ENCODE measurements at places on chromosomes 1 and 21. TPM values are rescaled to one million over a fixed set of nuclear protein-coding genes. Genes with fewer than 3 reads are reported as not detected.

DNA sequence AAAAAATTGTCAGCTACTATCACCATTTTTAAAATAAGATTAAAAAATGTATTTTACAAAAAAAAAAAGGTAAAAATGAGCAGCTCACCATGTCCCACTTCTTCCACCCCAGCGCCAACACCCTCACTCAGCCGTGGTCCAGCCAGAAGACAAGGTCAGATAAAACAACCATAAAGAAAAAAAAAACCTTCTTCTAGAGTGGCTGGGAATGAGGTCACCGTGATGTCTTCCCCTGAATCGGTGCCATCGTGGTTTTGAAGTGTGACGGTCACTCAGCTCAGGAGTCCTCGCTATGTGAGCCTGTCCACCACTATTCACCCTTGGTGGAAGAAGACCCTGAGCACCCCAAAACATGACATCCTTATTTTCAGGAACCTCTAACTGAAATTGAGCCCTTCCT, 38.1 kb downstream of the B3GALT5 start:
- no peak for DNase-seq
- H3K4me1 ChIP-seq, result peaks cover 11% of the 10 kb centered on the region
- H3K27me3 ChIP-seq, result no peaks in the 10 kb centered on the region
- H3K36me3 ChIP-seq, result peaks cover 27% of the 10 kb centered on the region
- no peak overlapping the region for H3K4me3 ChIP-seq
- H3K27ac ChIP-seq, result peak overlapping the region; percentile 72

GRCh38 chr1:9589144-9589718, 520 bp downstream of the TMEM201 start:
- no peaks in the 10 kb centered on the region for H3K36me3 ChIP-seq
- H3K4me1 ChIP-seq, result peaks cover 30% of the 10 kb centered on the region
- H3K27ac ChIP-seq, result peak overlapping the region; percentile 58
- DNase-seq, result peak; percentile 69
- H3K27me3 ChIP-seq, result no peaks in the 10 kb centered on the region

DNA sequence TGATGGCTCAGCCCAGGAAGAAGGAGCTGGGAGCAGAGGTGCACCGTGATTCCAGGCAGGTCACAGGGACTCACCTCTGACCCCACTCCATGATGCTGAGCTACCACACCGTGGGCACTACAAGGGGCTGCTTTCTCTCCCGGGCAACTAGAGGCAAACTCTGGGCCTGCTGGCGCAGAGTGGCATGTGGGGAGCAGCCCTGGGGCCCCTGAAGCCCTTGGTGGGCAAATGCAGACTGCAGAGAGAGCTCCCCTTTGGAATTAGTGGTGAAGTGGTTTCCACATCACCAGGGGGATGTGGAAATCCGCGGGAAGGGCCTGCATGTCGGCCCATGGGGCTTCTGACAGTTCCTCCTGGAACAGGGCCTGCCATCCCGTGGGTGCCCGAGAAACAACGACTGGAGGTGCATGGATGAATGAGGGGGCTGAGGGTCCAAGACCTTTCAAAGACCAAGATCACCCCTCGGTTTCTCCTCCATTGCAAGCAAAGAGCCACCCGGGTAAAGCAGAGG, 11.8 kb upstream of the MMEL1 start:
- no peaks in the 10 kb centered on the region for H3K27me3 ChIP-seq
- H3K4me1 ChIP-seq, result no peaks in the 10 kb centered on the region
- H3K4me3 ChIP-seq, result peak overlapping the region; percentile 85
- H3K27ac ChIP-seq, result no peak overlapping the region
- H3K36me3 ChIP-seq, result no peaks in the 10 kb centered on the region

DNA sequence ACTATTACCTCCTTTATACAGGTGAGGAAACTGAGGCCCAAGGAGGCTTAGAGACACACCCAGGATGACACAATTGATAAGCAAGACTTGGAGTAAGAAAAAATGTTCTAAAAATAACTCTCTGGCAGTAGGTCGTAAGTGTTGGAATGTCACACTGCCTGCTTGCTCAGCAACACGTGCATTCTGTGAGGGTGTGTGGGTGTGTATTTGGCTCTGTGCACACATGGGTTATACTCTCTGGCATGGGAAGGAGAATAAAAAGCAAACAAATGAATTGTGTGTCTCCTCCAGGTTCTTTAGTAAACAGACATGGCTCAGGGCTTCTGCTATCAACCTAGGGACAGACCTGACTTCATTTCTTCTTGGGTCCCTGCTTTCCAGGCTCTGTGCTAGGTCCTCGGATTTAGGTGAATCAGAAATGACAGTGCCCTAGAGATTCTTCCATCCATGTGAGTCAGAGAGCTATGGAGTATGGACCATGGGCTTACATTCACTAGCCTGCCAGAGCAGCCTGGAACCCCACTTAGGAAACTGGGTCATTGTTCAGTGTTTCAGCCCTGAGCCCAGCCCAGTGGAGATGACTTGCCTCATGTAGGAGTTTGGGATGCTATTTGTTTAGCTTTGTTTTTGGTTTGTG, 72.4 kb downstream of the ELAVL4 start:
- H3K4me1 ChIP-seq, result peaks cover 4% of the 10 kb centered on the region
- H3K27me3 ChIP-seq, result peaks cover 15% of the 10 kb centered on the region
- no peak overlapping the region for H3K4me3 ChIP-seq
- H3K36me3 ChIP-seq, result no peaks in the 10 kb centered on the region
- peak overlapping the region; percentile 50 for H3K27ac ChIP-seq

DNA sequence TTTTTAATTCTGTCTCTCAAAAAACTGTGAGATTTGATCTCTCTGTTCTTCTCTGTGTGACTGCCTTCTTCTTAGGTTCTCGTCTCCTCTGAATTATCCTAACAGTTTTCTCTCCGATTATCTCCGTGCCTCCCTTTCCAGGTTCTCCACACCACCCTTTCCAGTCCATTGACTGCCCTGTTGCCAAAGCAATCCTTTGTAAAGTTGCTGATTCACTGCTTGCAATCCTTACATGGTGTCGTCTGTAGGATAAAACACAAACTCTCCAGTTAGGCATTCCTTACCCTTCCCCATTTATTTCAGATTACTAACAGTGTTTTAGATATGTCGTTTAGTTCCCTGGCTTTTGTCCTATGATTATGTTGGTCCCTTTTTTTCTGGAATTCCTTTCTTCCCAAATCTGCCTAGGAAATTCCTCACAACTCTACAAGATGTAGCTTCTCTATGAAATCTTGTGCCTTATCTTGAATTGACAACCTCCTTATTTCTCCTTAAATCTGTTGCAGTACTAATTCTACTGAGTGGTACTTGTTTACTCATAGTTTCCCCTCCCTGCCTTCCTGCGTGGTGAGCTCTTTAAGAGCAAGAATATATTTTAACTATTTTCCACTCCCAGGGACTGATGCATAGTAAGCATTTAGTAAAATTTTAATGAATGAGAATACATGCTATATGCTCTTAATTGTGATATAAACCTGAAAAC, 22.3 kb downstream of the RCOR3 start:
- H3K4me3 ChIP-seq, result no peak overlapping the region
- peaks cover 26% of the 10 kb centered on the region for H3K36me3 ChIP-seq
- no peak for DNase-seq
- H3K27me3 ChIP-seq, result no peaks in the 10 kb centered on the region
- H3K27ac ChIP-seq, result no peak overlapping the region
- H3K4me1 ChIP-seq, result no peaks in the 10 kb centered on the region

DNA sequence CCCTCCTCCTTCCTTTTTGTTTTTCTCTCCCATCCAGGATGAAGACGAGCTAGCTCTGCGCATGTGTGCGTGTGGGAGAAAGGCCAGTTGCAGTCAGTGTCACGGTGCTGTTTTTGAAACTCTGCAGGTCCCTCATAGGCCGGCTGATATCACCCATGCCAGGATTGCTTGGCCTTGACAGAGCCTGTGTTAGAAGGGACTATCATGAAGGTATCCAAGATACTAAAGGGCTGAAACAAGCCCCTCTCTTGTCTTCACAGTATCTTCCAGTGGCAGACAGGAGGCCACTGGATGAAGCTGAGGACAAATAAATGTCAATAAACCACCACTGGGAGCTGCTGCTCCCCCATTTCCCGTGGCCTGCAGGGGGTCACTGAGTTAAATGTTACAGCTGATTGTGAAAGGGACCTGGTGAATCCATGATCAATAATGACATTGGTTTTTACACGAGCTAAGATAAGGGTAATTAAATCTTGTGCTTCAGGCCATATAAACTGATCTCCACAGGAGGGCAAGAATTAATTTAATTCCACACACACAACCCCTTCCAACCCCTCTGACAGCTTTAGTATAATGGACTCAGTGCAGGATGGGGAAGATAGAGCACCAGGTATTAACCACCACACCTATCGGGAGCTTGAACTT, 64.6 kb upstream of the TARBP1 start:
- H3K36me3 ChIP-seq, result no peaks in the 10 kb centered on the region
- no peak for DNase-seq
- H3K27me3 ChIP-seq, result no peaks in the 10 kb centered on the region
- H3K4me3 ChIP-seq, result peak overlapping the region; percentile 42

- H3K27ac ChIP-seq, result no peak overlapping the region
- no peaks in the 10 kb centered on the region for H3K27me3 ChIP-seq
- no peak overlapping the region for H3K4me3 ChIP-seq
- peaks cover 24% of the 10 kb centered on the region for H3K4me1 ChIP-seq
Measured at GRCh38 chr1:9316512-9316911, 23.8 kb downstream of the SPSB1 start.

FAM131C gene
- total RNA-seq, result 1.4 TPM

RASAL2 gene
- 21.8 TPM for total RNA-seq

C1orf52 gene
- 24.9 TPM for total RNA-seq

DNA sequence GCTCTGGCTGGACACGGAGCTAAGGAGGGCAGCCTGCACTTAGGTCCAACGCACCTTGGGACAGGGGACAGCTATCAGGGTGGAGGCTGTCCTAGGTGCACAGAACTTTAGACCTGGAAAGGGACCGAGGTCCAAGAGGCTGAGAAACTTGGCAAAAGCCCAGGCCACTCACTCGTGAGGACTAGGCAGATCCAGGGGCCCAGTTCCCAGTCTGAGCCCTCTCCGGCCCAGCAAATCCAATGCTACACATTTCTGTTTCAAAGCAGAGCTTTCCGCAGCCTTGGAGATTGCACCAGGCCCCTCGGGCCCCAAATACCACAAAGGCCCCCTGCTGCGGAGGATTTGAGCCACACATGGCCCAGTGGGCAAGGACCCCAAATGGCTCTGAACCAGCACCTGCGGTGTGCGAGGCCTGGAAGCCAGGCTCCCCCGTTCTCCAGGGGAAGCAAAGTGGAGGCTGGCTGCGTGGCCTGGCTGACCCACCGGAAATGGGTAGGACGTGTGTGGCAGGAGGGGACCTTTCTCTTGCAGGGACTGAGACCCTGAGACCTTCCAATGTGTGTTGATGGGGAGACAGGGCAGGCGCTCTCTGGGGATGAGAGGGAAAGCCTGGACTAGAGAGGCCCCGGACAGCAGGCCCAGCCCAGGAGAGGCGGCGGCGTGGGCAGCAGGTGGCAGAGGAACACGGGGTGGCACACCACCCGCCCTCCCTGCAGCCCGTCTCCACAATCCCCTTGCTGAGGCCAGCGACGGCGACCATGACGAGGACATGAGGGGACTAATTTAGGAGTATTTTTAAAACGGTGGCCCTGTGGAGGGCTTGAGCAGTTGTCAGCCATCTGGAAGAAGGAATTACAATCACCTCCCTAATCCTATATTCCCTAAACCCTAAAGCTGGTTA, 118.7 kb downstream of the CASZ1 start:
- no peak overlapping the region for H3K4me3 ChIP-seq
- DNase-seq, result no peak
- H3K27me3 ChIP-seq, result no peaks in the 10 kb centered on the region
- peaks cover 59% of the 10 kb centered on the region for H3K4me1 ChIP-seq
- H3K36me3 ChIP-seq, result no peaks in the 10 kb centered on the region

COL8A2 gene
- 2.5 TPM for total RNA-seq

DNA sequence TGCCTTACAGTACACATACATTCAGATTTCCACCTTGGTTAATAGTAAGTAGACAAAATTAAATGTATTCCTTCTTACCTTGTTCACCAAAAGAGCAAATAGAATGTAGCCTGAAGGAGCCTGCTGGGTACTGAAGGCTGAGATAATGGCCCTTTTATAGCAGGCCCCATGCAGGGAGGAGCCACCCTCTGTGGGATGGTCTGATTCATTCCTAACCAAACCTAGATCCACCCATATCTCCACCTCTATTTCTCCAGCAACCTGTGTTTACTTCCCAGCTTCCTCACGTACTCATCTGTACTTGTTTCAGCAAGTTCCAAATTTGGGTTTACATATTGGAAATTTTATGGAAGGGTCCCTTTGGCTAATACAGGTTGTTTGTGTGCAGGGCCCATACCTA, at the start of gene FLG:
Gene FLG, minus strand, starts transcription at position 129 of the 400 bp plus-strand sequence. CDS start 9,783 bp downstream, outside the sequence.
- no peaks in the 10 kb centered on the region for H3K4me1 ChIP-seq
- H3K36me3 ChIP-seq, result no peaks in the 10 kb centered on the region
- DNase-seq, result no peak
- H3K4me3 ChIP-seq, result no peak within 1 kb of the TSS
- no peaks in the 10 kb centered on the region for H3K27me3 ChIP-seq

AUNIP gene
- total RNA-seq, result 7.2 TPM

DNA sequence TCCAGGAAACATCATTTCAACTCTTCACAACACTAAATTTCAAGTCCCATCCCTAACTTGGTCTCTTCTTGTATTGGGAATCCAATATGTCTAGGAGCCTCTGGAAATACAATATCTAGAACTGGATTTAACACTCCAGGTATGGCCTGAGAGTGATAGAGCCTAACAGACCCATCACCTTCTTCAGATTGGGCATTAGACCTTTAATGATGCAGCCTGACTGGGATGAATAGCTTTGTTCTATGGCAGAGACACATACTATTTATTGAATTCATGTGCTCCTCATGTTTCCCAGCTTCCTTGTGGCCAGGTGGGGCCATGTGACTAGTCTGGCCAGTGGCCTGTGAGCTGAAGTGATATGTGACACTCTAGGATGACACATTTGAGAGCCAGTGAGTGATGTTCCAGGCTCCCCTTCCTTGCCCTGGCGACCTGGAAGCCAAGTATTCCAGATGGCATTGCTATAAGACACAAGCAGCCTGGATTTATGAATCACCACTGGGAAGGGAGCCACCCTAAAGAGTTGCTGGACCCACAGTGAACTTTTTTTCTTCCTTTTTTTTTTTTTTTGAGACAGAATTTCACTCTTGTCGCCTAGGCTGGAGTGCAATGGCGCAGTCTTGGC, 31.0 kb upstream of the POU3F1 start:
- no peak for DNase-seq
- no peak overlapping the region for H3K27ac ChIP-seq
- H3K27me3 ChIP-seq, result peaks cover 34% of the 10 kb centered on the region
- peaks cover 9% of the 10 kb centered on the region for H3K4me1 ChIP-seq
- H3K4me3 ChIP-seq, result no peak overlapping the region

GRCh38 chr1:207502726-207503125, 6.8 kb downstream of the CR1 start:
- DNase-seq, result no peak
- H3K27me3 ChIP-seq, result peaks cover 74% of the 10 kb centered on the region
